Body of pancreas (tissue), 4 donors: ENCODE measurements at places on chromosomes 1 and 21.

DNA sequence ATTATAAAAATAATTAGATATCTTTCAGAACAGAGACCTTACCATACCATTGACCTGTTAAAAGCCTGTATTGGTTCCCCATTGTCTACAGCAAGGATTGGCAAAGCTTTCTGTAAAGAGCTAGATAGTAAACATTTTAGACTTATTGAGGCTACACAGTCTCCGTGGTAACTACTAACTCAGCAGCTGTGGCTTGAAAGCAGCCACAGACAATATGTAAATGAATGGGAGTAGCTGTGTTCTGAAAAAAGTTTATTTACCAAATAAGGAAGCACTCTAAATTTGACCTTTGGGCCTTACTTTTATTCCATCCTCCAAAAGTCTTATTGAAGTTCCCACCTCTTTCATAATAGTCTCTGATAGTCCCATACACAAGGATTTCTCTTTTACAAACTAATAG, 39.7 kb downstream of the NUP210L start:
- no peak overlapping the region for H3K27ac ChIP-seq
- H3K27me3 ChIP-seq: no peaks in the 10 kb centered on the region
- DNase-seq: no peak
- no peaks in the 10 kb centered on the region for H3K4me1 ChIP-seq

DNA sequence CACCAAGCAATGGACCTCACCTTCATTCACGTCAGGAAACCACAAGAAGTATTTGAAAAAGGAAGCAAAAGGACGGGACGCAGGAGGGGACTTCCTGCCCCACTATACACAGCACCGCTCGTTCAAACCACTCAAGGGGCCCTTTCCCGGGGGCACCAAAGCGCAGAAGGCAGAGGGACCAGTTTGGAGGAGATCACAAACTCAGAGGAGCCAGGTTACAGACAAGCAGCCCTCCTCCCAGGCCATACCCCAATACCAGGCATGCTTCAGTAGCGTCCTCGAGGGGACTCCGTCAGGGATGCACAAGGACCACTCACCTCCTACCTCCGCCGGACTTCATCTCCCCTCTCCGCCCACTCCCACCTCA, 685 bp downstream of the CRTC2 start:
- H3K4me1 ChIP-seq: peaks cover 52% of the 10 kb centered on the region
- no peak for DNase-seq
- H3K4me3 ChIP-seq: peak overlapping the region; percentile 75

DNA sequence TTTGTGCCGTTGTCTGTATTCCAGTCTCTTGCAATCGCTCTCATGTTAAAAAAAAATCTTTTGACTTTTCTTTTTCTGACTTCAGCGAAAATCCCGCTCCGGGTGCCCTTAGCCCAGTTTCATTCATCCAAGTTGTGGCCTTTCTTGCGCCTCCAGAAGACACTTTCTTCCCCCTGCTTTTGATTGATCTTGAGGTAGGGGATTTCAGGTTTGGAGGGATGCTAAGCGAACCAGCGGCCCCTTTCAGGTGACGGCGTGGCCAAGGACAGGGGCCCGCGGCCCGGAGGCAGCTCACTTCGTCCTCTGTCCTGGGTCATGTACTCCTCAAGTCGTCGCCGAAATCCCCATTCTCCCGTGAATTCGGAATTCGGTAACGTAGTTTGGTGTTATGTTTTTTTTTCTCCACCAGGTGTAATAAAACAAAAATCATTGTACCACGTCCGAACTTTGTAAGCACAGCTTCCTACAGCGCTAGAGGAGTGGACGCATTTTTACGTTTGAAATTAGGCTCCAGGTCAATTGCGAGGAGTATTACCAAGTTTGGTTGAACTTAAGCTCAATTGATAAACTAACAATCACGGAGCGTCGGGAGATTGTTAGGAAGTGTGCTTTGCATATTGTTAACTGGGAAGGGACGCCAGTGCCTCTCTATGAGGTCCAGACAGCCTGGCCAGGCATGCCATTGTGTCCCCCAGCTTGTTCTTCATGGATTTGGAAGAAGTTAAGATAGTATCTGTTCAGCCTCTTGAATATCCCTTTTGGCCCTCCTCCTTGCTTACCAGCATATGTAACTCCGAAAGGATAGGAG, 1.1 kb downstream of the MRPS6 start:
- no peaks in the 10 kb centered on the region for H3K36me3 ChIP-seq
- peak overlapping the region; percentile 90 for H3K27ac ChIP-seq
- peak overlapping the region; percentile 2 for H3K4me3 ChIP-seq
- peak; percentile 35 for DNase-seq
- H3K27me3 ChIP-seq: no peaks in the 10 kb centered on the region

DNA sequence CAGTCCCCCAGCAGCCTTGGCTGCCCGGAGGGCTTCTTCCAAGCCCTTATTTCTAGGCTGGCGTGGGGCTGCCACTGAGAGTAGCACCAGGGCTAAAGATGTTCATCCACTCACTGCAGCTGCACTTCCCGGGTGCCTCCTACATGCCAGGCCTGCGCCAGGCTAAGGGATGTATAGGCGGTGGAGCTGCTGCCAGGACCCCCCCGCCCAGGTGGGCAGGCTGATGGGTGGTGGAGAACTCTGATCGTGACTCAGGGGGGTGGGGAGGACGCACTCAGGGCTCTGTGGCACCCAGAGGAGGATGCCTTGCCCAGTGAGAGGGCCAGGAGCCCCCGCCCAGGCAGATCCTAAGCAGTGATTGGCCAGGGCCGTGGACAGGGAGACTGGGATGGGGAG, 34.1 kb downstream of the CFAP74 start:
- H3K4me3 ChIP-seq: no peak overlapping the region
- H3K4me1 ChIP-seq: no peaks in the 10 kb centered on the region
- H3K27ac ChIP-seq: no peak overlapping the region
- peaks cover 11% of the 10 kb centered on the region for H3K27me3 ChIP-seq
- DNase-seq: no peak
- no peaks in the 10 kb centered on the region for H3K36me3 ChIP-seq

DNA sequence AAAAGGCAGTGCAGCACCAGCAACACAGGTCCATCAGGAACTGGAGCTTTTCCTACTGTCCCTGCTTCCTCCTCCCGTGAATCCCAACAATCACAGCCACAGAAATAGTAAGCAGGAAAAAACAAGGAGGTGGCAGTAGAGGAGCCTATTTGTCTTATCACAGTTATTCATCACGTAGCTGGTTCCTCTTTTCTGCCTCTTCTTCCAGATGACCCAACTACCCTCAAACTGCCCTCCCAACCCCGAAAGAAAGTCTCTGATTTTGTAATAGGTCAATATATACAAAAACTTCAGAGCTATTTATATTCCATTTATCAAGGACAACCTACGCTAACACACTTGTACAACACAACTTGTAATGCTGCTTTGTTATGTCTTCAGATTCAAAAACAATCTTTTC, 21.4 kb downstream of the GNB1 start:
- no peak for DNase-seq
- H3K36me3 ChIP-seq: no peaks in the 10 kb centered on the region
- peaks cover 32% of the 10 kb centered on the region for H3K4me1 ChIP-seq
- H3K27ac ChIP-seq: no peak overlapping the region
- H3K27me3 ChIP-seq: no peaks in the 10 kb centered on the region

DNA sequence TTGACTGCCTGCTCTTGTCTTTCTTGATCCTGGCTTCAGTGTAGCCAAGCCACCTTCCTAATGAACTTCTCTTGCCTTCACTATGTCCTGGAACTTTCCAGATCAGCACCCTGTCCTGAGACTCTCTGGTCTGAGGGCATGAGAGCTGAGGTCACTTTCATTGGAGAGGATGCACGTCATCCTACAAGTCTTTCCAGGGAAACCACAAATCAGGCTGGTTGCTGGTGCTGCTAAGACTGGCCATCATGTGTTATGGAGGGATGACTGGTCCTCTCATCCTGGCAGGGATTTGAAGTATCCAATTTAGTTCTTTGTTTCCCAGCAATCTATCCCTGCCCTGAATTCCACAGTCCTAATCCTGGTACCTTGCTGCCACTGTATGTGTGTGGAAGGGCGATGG, 228.6 kb downstream of the GPATCH2 start:
- DNase-seq: no peak
- H3K27me3 ChIP-seq: no peaks in the 10 kb centered on the region
- H3K4me1 ChIP-seq: no peaks in the 10 kb centered on the region

- H3K27ac ChIP-seq: peak overlapping the region; percentile 70
- H3K4me3 ChIP-seq: no peak overlapping the region
- no peaks in the 10 kb centered on the region for H3K27me3 ChIP-seq
- H3K4me1 ChIP-seq: peaks cover 52% of the 10 kb centered on the region
Measured at GRCh38 chr1:206521694-206522402, 14.5 kb downstream of the RASSF5 start.

DNA sequence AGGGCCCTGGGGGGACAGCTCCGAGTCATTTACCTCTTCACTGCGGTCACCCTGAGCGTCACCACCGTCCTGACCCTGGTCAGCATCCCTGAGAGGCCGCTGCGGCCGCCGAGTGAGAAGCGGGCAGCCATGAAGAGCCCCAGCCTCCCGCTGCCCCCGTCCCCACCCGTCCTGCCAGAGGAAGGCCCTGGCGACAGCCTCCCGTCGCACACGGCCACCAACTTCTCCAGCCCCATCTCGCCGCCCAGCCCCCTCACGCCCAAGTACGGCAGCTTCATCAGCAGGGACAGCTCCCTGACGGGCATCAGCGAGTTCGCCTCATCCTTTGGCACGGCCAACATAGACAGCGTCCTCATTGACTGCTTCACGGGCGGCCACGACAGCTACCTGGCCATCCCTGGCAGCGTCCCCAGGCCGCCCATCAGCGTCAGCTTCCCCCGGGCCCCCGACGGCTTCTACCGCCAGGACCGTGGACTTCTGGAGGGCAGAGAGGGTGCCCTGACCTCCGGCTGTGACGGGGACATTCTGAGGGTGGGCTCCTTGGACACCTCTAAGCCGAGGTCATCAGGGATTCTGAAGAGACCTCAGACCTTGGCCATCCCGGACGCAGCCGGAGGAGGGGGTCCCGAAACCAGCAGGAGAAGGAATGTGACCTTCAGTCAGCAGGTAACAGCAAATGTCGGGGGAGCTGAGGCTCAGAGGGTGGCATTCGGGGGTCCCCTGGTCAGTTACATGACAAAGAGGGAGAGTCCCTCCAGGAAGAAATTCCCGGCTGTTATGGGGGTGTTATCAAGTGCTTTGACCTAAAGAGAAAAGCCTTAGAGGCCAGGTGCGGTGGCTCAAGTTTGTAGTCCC, 12.6 kb downstream of the SLC45A1 start:
- no peak overlapping the region for H3K4me3 ChIP-seq
- no peaks in the 10 kb centered on the region for H3K4me1 ChIP-seq
- H3K27me3 ChIP-seq: no peaks in the 10 kb centered on the region
- H3K36me3 ChIP-seq: no peaks in the 10 kb centered on the region
- no peak overlapping the region for H3K27ac ChIP-seq

DNA sequence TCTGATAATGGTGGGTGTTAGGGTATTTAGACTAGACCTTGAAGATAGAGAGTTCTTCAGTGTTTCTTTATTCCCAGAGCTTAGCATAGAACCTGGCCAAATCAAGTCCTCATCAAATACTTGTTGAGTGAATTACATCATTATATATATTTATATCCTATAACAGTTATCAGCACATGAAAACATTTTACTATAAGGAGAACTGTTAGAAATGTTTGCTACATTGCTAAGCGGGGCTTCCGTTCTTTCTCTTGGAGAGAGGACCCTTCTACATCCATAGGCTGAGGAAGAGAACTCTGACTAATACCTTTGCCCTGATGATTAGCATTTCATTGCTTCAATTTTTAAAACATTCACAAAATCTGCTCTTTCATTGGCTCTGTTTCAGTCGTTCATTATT, 66.5 kb upstream of the NBL1 start:
- H3K36me3 ChIP-seq: no peaks in the 10 kb centered on the region
- DNase-seq: no peak
- H3K27ac ChIP-seq: no peak overlapping the region
- H3K4me1 ChIP-seq: no peaks in the 10 kb centered on the region
- no peaks in the 10 kb centered on the region for H3K27me3 ChIP-seq

GRCh38 chr1:202283379-202283844, 58.3 kb downstream of the UBE2T start:
- peaks cover 11% of the 10 kb centered on the region for H3K4me1 ChIP-seq
- no peak overlapping the region for H3K27ac ChIP-seq
- no peaks in the 10 kb centered on the region for H3K27me3 ChIP-seq

- H3K4me3 ChIP-seq: no peak overlapping the region
- peaks cover 17% of the 10 kb centered on the region for H3K4me1 ChIP-seq
- DNase-seq: peak; percentile 61
- no peaks in the 10 kb centered on the region for H3K36me3 ChIP-seq
- no peaks in the 10 kb centered on the region for H3K27me3 ChIP-seq
- H3K27ac ChIP-seq: no peak overlapping the region
Measured at GRCh38 chr1:224065455-224065854, 48.5 kb upstream of the FBXO28 start.

GRCh38 chr1:56808410-56808809, 10.8 kb downstream of the FYB2 start:
- H3K27me3 ChIP-seq: no peaks in the 10 kb centered on the region
- peaks cover 13% of the 10 kb centered on the region for H3K4me1 ChIP-seq
- H3K4me3 ChIP-seq: no peak overlapping the region
- DNase-seq: no peak

DNA sequence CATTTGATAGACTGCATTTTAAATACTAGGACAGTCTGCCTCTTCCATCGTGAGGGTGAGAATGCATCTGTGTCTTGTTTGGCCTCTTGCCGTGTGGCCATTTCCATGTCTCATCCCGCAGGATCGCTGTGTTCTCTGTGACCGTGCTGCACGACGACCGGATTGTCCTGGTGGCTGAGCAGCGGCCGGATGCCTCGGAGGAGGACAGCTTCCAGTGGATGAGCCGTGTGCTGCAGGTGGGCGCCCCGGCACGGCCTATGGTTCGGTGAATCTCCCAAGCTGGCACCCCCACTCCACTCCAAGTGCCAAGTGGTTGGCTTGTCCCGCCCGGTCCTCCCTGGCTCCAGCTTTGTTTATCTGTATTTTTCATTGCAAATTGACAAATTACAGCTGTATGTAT, 55.2 kb downstream of the S100B start:
- H3K27me3 ChIP-seq: no peaks in the 10 kb centered on the region
- H3K4me1 ChIP-seq: no peaks in the 10 kb centered on the region
- H3K4me3 ChIP-seq: no peak overlapping the region
- no peaks in the 10 kb centered on the region for H3K36me3 ChIP-seq
- DNase-seq: no peak

DNA sequence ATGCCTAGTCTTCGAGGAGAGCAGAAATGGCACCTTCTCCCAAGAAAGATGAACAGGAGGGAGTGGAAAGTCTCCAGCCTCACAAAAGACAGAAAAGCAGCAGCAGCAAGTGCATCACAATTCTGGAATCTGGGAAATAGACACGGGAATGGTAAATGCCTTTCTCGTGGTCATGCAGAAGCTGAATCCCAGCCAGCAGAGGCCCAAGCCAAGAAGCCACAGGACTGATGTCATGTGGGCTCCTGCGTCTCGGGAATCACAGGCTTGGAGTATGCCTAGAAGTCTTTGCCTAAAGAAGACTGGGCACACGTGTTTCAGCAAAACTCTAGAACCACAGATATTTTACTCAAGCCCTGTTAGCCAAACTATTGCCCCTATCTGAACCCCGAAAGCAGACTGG, 260.3 kb upstream of the PLD5 start:
- H3K4me1 ChIP-seq: no peaks in the 10 kb centered on the region
- no peak overlapping the region for H3K27ac ChIP-seq
- DNase-seq: no peak
- no peak overlapping the region for H3K4me3 ChIP-seq
- no peaks in the 10 kb centered on the region for H3K36me3 ChIP-seq

- no peaks in the 10 kb centered on the region for H3K4me1 ChIP-seq
- no peak overlapping the region for H3K27ac ChIP-seq
- no peaks in the 10 kb centered on the region for H3K27me3 ChIP-seq
- H3K4me3 ChIP-seq: no peak overlapping the region
Measured at GRCh38 chr1:216665856-216666255, 57.4 kb downstream of the ESRRG start.

- H3K4me1 ChIP-seq: peaks cover 18% of the 10 kb centered on the region
- no peaks in the 10 kb centered on the region for H3K27me3 ChIP-seq
- H3K4me3 ChIP-seq: no peak overlapping the region
- H3K36me3 ChIP-seq: peaks cover 2% of the 10 kb centered on the region
- no peak overlapping the region for H3K27ac ChIP-seq
Measured at GRCh38 chr1:91856996-91857395, 29.0 kb downstream of the TGFBR3 start.
